Fibroblast of lung (primary cell): ENCODE measurements at places on chromosomes 11 and 22. TPM values are rescaled to one million over a fixed set of nuclear protein-coding genes. Genes with fewer than 3 reads are reported as not detected.

DNA sequence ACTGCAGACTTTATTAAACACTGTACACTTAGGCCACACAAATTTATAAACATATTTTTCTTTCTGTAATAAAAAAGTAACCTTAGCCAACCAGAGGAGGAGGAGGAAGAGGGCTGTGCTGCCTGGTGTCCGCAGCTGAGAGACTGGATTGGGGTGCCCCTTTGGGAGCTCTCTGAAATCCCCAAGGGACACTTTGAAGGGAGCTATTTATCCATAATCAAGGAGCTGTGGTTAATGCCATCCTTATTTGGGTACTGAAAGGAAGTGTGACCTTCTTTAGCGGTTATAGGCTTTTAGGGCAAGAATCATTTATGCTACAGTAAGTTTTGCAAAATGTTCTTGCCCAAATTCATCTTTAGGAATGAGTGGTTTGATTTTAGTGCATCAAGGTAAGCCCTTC is 125.8 kb downstream of the RASSF10 start:
- H3K27ac ChIP-seq, result no peak overlapping the region
- no peaks in the 10 kb centered on the region for H3K4me1 ChIP-seq
- no peaks in the 10 kb centered on the region for H3K36me3 ChIP-seq
- DNase-seq, result no peak
- no peaks in the 10 kb centered on the region for H3K27me3 ChIP-seq

- H3K4me1 ChIP-seq, result peaks cover 19% of the 10 kb centered on the region
- no peak overlapping the region for H3K27ac ChIP-seq
- no peaks in the 10 kb centered on the region for H3K27me3 ChIP-seq
- H3K4me3 ChIP-seq, result no peak overlapping the region
- DNase-seq, result peak; percentile 33
Measured at GRCh38 chr11:19379465-19379864, 138.7 kb upstream of the E2F8 start.

GRCh38 chr11:9847636-9848035 is 183.8 kb downstream of the SWAP70 start:
- H3K4me1 ChIP-seq, result no peaks in the 10 kb centered on the region
- no peak for DNase-seq
- peaks cover 8% of the 10 kb centered on the region for H3K36me3 ChIP-seq
- H3K4me3 ChIP-seq, result no peak overlapping the region
- H3K27me3 ChIP-seq, result no peaks in the 10 kb centered on the region
- H3K27ac ChIP-seq, result no peak overlapping the region

- H3K27ac ChIP-seq, result no peak overlapping the region
- H3K4me1 ChIP-seq, result no peaks in the 10 kb centered on the region
- no peaks in the 10 kb centered on the region for H3K27me3 ChIP-seq
- H3K4me3 ChIP-seq, result no peak overlapping the region
Measured at GRCh38 chr22:47976219-47976618, 1213.8 kb downstream of the TBC1D22A start.

GRCh38 chr11:101812546-101812945 is 102.3 kb upstream of the CEP126 start:
- H3K4me1 ChIP-seq, result no peaks in the 10 kb centered on the region
- H3K27ac ChIP-seq, result no peak overlapping the region
- H3K4me3 ChIP-seq, result no peak overlapping the region

DNA sequence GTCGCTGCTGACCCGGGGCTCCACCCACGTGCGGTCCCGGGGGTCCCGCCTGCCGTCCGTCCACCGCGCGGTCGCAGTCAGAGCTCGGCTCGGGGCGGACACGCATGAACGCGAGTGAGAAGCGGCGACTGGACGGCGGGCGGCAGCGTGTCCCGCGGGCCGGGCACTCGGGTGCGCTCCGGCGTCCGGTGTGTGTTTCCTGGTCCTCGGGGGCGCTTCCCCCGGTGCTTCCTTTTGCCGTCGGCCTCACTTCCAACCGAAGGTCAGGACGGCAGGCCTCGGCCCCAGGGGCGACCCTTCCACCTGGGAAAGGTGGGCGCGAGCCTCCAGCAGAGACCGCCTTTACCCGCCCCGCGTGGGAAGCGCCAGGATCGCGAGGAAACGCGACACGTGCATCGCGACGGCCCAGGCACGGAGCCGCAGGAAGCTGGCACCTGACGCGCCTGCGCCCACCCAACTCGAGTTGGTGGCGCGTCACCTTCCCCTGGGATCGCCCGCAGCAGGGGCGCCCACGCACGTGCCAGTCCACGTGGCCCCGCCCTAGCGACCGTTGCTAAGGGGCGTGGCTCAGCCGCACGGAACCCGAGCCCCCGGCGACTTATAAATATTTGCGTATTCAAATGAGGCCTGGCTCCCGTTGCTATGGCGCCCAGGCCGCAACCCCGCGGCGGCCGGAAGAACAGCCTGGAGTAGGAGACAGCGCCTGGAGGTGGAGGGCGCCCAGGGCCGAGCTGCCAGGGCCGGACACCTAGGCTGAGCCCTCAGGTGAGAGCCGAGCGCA is at the start of gene LRRC56:
LRRC56 (plus strand) TSS at position 687 of the 781 bp plus-strand sequence. CDS start 3,158 bp downstream, outside the sequence.
- H3K4me3 ChIP-seq, result peak within 1 kb of the TSS; percentile 33
- H3K4me1 ChIP-seq, result no peaks in the 10 kb centered on the region
- DNase-seq, result peak; percentile 83
- H3K27me3 ChIP-seq, result no peaks in the 10 kb centered on the region
- peaks cover 12% of the 10 kb centered on the region for H3K36me3 ChIP-seq

Gene OR8G5
- total RNA-seq, result not detected in 2 replicates
